Mucosa of descending colon (tissue), 3 donors: ENCODE measurements at places on chromosomes 3 and 15. TPM values are rescaled to one million over a fixed set of nuclear protein-coding genes. Genes with fewer than 3 reads are reported as not detected.

DNA sequence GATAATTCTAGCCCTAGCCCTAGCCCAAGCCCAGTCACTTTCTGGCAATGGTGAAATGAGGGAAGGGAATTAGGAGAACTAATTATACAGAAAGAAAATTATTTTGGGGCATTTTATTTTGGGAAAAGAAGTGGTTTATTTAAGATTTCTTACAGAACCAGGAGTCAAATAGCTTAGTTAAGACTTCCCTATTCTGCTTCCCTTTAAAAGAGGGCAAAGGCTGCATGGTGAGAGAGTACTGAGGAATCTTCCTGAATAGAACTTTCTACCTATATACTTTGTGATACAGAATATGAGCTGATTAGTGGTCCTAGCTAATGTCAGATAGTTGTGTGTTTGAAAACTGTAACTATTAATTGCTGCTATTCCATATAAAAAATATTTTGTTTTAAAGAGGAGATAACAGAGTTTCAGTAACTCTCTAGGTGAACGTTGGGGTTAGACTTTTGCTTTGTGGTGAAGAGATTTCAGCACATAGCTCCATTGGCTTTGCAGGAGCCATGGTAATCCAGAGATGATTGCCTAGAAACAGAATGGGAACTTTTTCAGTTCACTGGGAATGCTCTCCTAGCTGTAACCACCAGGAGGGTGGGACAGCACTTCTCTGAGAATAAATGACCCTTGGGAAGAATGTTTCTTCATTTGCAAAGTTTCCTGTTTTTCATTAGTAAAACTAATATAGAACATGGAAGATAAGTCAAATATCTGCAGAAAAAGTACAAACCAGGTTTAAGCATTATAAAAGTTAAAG is 5.3 kb upstream of the GCSAM start:
- DNase-seq: no peak

DNA sequence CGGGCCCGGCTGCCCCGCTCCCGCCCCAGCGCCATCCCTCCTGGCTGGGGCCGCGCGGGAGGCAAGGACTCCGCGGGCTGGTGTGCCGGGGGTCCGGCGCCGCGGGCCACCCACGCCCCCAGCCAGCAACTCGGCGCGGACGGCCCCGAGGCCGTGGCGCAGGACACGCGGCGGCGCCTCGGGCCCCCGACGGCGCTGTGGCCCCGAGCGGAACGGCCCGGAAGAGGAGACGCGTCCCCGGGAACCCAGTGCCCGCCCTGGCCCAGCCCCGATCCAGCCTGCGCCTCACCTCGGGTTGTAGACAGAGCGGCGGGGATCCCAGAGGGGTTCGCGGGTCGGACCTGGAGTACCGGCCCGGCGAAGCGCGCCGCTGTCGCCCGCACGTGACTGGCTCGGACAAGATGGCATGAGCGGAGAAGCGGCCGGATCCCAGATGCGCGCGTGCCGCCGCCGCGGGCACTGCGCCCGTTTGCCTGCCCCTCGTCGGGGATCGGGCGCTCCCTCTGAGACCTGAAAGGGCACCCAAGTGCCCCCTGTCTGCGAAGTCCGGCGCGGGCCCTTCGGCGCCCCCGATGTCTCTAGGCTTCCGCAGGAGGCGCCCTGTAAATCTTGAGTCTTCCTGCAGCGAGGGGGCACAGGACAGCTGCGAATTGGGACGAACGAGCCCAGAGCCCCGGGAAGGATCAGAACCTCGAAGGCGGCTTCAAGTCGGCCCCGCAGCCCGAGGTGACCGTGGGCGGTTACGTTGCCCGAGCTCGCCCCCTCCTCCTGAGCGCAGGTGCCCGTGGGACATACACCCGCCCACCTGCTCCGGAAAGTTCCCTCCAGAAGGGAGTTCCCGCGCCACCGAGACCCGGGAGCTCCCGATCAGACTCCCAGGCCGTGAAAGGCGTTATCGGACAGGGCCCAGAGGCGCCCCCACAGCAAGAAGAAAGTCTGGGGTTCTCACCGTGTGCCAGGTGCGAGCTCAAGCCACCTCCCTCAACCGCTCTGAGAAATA is 598 bp upstream of the SFMBT1 start:
- peak; percentile 79 for DNase-seq

GRCh38 chr3:65894679-65895453 is 143.9 kb downstream of the MAGI1 start:
- DNase-seq: no peak

- DNase-seq: no peak
Observed at GRCh38 chr15:29944925-29945324, 122.7 kb upstream of the TJP1 start.

- no peak for DNase-seq
Observed at GRCh38 chr15:82572986-82573385, 32.7 kb upstream of the RPS17 start.

- DNase-seq: no peak
Observed at GRCh38 chr15:69955240-69955894, 142.3 kb downstream of the TLE3 start.

DNA sequence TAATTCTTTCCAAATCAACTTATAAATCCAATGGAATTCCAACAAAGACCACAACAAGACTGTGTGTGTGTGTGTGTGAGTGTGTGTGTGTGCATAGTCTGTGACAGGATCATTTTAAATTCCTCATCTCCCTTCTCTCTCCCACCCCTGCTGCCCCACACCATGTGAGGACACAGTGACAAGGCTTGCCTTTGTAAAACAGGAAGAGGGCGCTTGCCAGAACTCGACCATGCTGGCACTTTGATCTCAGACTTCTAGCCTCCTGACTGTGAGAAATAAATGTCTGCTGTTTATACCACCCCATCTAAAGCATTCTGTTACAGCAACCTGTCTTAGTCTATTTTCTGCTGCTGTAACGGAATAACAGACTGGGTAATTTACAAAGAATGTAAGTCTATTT is 99.1 kb downstream of the NSMCE3 start:
- no peak for DNase-seq

DNA sequence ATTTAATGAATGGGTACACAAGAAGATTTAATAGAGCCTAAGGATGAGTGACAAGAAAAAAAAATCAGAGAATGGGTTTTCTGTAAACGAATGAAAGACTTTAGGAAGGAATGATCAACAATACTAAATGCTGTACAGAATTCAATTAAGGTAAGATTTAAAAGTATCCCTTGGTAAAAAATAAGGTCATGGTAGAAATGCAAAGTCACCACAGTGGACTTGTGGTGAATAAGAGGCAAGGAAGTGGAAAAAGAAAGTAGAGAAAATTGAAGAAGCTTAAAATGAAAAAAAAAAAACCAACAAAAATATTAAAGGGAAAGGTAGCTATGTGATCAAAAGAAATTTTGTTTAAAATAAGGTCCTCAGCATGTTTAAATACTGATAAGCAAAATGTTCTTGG is 82.4 kb downstream of the PLSCR2 start:
- DNase-seq: no peak

- no peak for DNase-seq
Observed at GRCh38 chr15:48855501-48856440, 22.2 kb upstream of the EID1 start.

- DNase-seq: peak; percentile 94
Observed at GRCh38 chr15:89430530-89431341, 65.6 kb downstream of the RHCG start.

DNA sequence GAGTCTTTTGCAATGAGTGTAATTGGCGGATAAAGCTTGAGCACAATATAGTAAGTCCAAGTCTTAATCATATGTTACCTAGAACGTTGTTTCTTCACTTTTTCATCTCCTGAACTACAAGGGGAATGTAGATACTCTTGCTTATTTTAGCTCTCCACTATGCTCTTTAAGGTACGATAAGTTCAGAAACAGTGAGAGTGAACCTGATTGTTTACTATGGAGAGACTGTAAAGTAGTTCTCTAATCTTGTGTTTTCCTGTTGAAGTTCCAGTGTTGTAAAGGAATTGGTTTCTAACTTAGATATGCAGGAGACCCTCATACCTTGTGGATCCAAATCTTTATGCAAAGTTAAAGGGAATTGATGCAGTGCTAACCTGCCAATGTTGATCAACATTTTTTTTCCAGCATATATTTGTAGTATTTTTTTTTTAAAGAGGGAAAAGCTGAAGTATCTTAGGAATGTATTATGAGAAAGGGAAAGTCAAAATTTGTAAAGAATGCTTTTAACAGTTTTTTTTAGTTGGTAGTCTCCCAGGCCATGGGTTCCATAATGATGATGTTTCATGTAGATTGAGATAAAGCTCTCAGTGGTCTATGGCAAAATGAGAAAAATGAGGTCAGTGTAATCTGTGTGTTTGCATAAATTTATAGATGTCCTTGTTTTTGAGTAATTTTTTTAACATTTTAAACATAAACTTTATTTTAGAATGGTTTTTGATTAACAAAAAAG is 14.9 kb downstream of the ATP11B start:
- no peak for DNase-seq

DNA sequence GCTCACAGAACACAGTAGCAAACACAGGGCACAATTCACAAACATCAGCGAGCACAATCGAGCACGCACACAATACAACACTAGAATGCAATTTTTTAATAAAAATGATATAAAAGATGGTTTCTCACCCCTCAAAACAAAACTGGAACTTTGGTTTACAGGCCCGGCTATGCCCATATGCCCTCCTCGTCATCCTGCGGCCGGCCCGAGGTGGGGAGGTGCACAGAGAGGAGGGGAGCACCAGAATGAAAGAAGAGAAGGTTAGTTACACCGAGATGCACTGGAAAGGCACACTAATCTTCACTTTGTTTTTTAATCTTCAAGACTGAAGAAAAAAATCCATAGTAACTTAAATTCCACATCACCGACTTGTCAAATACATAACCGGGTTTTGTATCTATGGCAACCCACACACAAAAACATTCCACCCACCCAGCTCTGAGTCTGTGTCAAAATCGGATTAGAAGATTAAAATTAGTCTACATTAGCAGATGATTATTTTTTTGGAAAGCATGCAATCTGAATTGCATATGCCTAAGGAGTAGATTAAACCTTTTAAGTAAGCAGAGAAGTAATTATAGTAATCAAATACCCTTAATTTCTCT is 196.7 kb upstream of the WNT5A start:
- DNase-seq: no peak

DNA sequence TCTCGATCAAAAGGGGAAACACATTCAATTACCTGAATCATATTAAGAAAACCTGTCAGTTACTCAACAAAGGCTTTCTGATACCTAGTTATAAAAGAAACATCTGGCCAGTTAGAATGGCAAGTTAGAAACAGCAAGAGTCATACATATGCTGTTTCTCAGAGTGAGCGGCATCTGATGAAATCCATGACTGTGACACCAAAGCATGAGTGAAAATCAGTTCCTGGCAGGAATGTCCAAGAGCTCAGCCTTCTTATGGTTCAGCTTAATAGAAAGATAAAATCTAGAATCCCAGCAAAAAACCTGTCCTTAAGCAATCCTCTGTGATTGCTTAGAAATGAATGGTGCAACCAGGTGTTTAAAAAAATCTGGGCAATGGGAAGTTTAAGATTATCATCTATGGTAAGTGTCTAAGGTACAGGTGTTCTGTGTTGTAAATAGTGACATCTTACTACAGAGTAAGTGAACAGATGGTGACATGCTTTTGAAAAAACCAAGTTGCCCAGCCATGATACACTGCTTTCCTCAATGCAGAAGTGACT is 18.8 kb downstream of the B4GALT4 start:
- no peak for DNase-seq

DNA sequence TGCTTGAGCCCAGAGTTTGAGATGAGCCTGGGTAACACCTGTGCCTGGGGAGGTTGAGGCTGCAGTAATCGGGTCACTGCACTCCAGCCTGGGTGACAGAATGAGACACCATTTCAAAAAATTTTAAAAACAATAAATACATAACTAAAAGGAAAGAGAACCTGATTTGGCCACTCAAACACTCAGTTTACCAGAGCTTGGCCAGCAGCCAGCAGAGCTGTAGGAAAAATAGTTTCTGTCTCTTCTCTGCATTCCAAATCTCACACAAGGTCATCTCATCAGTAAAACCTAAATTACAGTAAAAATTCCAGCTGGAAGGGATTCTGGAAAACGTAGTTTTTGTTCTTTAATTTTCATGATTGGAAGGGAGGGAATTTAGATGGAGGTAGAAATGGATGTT is 7.8 kb upstream of the PPM1L start:
- DNase-seq: no peak

- DNase-seq: no peak
Observed at GRCh38 chr3:107117922-107118536, 259.2 kb upstream of the CCDC54 start.

DNA sequence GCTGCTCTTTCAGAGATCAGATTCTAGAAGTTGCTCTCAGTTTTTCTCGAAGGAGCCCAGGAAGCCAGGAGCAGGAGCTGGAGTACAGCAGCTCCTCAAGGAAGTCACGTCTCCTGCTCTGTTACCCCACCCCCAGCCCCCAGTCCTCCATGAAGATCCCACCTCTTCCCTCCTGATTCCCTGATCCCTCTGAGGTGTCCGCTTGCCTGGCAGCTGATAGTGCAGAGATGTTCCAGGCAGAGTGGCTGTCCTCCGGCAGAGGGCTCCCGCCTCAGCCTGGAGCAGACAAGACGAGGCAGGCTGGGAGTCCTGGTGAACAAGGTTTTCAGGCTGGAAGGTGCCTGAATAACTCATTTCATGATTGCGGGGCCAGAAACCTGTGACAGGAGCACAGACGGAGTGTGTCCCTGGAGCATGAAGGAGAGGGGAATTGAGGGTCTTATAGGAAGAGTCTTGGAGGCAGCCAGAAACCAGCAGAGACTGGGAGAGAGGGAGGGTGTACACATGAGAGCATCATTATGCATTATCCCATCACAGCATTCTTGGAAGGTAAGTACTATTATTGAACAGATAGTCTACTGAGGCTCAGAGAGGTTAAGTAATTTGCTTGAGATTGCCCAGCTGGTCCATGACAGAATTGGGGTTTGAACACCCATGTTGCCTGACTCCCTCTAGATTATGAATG is 1.2 kb downstream of the HRH1 start:
- DNase-seq: peak; percentile 82

- no peak for DNase-seq
Observed at GRCh38 chr3:57409471-57409870, 117.0 kb upstream of the ASB14 start.

GRCh38 chr15:45333550-45333949 is 44.8 kb downstream of the GATM start:
- DNase-seq: no peak

DNA sequence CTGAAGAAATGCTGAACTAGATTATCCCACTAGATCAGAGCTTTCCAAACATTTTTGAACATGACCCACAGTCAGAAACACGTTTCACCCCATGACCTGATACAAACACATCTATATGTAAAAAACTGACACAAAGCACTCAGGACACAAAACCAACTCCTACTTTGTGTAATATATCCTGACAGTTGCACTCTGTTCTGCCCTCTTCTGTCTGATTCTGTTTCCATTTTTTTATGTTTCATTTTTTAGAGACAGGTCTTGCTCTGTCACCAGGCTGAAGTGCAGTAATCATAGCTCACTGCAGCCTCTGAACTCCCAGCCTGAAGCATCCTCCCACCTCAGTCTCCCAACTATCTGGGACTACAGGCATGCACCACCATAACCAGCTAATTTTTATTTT is 15.8 kb upstream of the RFTN1 start:
- DNase-seq: no peak

DNA sequence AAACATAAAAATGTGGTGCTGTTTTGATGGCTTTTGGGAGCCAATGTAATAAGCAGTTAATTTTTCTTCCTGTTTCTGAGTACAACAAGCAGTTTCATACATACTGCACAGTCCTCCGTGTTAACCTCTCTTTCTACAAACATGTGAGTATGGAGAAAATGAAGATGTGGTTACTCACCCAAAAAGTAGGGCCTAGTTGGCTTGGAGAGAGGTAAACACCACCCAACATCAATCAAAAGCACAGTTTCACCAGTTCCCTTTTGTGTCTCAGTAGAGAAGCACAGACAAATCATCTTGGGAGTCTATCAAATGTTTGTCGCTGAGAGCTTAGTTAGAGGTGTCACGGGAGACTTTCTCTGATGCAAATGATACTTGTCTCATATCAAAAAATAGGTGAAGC is 320.2 kb downstream of the UNC13C start:
- no peak for DNase-seq

TLR9 gene
- 0.77 TPM for total RNA-seq

TNFSF10 gene
- 70.6 TPM for total RNA-seq
